Activated naive CD4-positive, alpha-beta T cell treated with anti-CD3 and anti-CD28 coated beads for 36 hours (primary cell): ENCODE measurements at places on chromosomes 2 and 18. TPM values are rescaled to one million over a fixed set of nuclear protein-coding genes. Genes with fewer than 3 reads are reported as not detected.

DNA sequence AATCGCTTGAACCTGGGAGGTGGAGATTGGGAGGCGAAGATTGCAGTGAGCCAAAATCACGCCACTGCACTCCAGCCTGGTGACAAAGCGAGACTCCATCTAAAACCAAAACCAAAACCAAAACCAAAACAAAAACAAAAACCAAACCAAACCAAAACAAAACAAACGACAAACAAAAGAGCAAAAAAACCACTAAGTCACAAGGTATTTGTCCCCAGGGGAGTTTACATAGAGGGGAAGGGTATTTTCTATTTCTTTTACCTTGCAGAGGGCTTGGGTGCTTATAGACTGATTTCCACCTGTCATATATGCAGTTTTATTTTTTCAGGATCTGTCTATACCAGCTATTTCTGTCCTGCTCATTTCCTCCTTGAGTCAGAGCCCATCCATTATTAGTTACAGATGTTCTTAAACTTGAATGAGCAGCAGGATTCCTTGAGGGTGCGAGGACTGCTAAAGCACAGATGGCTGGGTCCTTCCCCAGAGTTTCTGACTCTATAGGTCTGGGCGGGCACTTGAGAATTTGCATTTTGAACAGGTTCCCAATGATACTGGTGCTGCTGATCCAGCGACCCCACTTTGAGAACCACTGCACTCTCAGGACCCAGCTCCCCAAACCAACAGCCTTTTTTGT lies 102.2 kb upstream of the UXS1 start:
- DNase-seq = no peak

DNA sequence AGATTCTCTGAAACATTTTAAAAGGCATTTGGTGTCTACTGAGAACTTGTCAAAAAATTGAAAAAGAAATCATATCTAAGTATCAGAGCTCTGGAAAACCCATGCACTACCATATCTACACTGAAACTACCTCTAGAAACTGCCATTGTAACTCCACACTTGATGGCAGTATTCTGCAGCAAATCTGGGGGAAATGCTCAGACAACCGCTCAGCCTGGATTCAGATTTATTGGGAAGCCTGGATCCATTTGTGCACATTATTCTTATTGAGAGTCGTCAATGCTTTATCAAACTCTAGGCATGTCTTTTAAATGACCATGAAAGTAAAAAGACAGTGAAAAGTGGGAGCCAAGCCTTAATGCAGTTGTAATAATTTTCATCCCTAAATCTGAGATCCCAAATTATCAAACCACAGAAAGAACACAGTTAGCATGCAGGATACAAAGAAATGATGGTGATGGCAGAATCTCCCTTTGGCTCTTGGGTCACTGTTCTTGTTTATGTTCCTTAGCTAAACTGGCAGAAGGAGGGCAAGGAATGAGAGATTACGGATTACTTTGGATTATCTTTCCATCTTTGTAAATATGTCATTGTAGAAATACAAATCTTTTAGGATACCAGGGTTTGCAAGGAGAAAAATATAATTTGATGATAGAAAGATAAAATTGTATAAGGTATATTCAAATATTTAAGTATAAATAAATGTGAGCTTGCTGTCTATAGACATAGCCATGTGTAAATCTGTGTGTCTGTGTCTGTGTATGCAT lies 512.1 kb upstream of the SYT4 start:
- no peak for DNase-seq

- DNase-seq = no peak
Observed at GRCh38 chr18:58502628-58503027, 126.3 kb downstream of the ALPK2 start.

GRCh38 chr2:166365803-166366420 lies 9.8 kb downstream of the SCN9A start:
- no peak for DNase-seq

- no peak for DNase-seq
Observed at GRCh38 chr2:98277162-98277859, 68.9 kb upstream of the CNGA3 start.

- no peak for DNase-seq
Observed at GRCh38 chr18:1891641-1892040, 679.7 kb downstream of the METTL4 start.

DNA sequence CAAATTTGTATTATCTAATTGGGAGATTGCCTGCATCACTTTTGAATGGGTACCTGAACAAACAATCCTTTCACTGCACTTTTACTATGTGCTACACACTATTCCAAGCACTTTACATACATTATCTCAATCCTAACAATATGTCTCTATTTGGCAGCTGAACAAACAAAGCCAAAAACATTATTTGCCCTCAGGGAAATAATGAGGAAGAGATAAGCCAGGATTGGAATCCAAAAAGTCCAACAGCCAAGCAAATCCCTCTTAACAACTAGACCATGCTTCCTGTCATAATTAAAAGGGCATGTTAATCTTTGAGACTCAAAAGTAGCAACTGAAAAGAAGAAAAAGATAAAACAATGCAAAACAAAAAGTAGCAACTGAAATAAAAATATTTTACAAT lies 32.1 kb downstream of the RPRD1A start:
- no peak for DNase-seq

UGT1A10 gene
- not detected for total RNA-seq
